ENCODE measurements at places on chromosomes 12 and 14.

- no peak for DNase-seq
Observed at GRCh38 chr12:108812324-108812723, 45.1 kb downstream of the SSH1 start.

DNA sequence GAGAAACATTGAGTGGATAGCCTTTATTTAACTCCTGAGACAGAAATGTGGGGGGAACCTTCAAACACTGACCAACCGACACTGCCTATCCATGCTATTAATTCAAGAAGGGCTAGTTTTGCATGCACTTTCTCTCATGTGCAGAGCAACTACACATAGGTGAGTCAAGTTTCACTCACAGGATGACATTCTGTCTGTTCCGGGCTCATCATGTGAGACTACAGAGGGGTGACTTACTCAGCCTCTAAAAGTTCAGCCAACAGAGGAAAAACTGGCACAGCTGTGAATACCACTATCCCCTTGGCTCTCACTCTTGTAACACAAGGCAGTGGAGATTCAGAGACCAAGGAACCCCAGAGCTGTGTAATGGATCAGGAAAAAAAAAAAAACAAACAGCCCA, 13.3 kb downstream of the BEST3 start:
- DNase-seq = no peak

DNA sequence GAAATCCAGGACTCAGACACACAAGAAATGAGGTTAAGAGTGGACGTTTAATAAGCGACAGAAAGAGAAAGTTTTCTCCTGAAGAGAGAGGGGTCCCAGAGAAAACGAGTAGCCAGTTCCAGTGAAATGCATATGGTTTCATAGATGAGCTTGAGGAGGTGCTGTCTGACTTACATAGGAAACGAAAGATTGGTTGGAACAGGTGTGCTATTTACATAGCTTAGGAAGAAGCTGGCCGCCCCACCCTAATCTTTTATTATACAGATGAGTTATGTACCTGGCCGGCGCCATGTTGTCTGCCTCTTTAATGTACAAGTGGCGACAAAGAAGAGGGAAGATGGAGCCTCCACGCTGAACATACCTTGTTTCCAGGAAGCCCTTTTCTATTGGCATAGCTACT, 223.0 kb downstream of the SLC6A15 start:
- no peak for DNase-seq

DNA sequence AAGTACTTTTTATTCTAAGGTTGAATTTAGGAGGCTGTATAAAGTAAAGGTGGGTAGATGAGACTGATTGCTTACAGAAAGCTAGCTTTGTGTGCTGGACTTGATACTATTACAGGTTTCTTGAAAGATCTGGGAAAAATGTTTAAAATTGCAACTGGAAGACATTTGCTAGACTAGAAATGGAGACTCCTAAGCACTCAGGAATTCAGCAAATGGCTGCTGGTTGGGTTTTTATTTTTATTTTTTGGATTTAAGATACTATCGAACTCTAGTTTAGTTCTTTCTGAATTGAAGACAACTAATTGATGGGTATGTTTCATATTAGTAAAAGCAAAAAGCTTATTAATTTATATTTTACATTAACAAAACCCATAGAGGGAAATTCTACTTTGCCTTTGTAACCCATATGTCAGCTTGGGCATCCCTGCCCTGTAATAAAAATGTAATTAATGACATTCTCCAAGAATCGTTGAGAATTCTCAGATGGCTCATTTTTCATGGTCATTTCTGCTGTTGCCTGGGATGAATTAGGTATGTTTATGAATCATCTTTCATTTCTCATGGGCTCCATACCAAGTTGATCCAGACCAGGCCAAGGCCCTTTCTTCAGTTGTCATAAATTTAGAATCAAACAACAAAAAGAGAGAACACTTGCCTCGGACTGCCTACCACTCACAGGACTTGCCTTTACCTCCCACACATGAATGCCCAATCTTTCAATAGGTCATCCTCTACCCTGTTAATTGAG, 102.1 kb downstream of the ERGIC2 start:
- DNase-seq = no peak

DNA sequence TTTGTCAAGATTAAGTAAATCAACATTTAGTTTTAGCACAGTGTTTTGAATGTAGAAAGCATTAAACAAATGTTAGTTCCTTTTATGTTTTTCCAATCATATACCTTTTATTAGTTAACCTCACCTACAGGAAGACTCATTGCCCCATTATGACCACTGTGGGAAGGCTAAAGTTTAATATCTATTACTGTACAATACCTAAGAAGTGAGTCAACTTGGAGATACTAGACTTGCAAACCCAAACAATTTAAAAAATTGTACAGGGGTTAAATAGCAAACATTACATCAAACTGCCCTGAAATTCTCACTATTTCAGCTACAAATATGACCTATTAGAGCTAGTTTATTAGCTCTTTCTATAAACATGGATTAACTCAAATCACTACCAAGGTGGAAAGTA, 8.6 kb upstream of the G2E3 start:
- no peak for DNase-seq

DNA sequence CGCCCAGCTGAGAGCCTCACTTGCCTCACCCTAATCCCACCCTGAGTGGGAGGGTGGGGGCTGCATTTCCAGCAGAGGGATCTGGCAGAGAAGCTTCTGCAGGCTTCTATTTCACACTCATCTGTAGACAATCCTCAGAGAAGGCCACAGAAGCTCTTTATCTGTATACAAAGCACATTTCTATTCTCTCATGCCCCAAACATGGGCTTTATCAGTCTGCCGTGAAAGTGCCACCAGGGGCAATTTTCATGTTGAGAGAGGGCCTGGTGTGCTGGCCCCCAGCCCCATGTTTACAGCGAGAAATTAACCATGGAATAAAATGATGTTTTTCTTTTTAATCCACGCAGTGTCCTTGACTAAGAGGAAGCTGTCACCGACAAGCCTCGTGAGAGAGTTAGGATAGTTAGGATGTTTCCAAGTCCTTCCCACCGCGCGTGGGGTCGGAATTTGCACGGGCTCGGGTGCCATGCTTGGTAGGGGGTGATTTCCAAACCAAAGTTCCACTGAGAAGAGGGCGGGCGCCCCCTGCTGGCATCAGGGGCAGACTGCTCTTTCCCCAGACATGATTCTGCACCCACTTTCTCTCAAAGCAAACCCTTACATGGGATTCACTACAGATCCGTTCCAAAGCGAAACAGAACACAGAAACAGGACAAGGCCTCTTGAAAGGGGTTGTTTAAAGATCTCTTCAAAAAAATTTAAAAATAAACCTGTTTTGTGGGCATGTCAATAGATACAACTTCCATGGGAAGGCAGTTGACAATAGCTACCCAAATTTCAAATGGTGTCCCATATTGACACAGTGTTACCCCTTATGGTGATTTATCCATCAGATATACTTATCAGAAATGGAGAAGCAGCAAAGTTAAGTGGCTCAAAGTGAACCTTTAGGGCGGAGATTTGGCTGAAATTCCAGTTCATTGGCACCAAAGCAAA, 19.4 kb downstream of the BDKRB1 start:
- DNase-seq = peak; percentile 52

DNA sequence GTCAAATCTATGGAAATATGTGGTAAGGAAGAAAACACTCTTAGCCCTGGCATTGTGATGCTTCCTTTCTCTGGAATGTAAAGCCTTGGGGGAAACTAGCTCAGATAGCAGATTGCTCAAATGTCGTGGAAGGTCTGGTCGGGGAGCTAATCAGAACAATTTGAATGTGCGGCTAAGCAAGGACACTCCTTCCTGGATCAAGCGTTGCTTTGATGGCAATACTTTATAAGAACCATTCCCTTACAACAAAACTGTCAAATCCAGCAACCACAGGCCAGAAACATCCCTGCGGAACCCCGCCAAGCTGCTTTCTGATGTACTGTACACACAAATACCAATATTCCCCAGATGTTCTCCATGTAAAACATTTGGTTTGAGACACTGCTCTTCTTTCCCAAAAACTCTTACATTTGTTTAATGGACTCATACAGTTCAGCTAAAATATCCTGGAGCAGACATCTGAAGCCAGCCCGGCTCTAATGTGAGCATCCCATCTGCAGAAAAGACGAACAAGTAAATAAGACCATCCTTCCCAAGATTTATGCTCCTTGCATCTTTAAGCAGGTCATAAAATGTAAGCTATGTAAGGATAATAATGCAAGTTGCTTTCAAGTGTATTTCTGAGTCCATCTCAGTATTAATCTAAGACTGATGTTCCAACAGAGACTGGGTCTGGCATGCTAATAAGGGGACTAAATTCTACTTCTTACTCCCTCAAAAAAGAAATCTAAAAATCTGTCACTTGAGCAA, 20.2 kb downstream of the NUAK1 start:
- no peak for DNase-seq

GRCh38 chr12:99558109-99558508, 89.4 kb upstream of the GARIN6 start:
- DNase-seq = no peak

GRCh38 chr12:107458163-107458562, 227.4 kb upstream of the PWP1 start:
- DNase-seq = no peak

- DNase-seq = no peak
Observed at GRCh38 chr12:125229878-125230530, 164.8 kb downstream of the AACS start.

- DNase-seq = no peak
Observed at GRCh38 chr12:14239935-14240872, 125.3 kb upstream of the ATF7IP start.

- no peak for DNase-seq
Observed at GRCh38 chr12:15928346-15928745, 17.2 kb downstream of the DERA start.

GRCh38 chr12:50315803-50316202, 32.5 kb upstream of the LIMA1 start:
- no peak for DNase-seq

GRCh38 chr14:104868060-104868740, 3.1 kb downstream of the CEP170B start:
- DNase-seq = no peak

DNA sequence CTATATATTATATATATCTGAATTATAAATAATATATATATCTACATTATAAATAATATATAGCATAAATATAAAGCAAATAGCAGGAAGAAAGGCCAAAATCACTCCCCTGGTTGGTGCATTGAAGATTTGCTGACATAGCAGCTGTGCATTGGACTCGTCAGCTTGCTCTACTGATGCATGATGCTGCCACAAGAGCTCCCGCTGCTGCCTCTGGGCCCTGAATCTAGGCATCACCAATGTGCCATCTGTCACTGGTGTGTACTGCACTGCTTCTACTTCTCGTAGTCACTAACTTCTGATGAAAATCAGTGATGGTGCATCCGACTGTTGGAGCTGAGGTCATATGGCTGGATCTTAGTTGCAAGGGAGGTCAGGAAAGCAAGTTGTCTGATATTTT, 205.0 kb downstream of the ADAMTS20 start:
- no peak for DNase-seq

GRCh38 chr14:100662879-100663760, 63.6 kb upstream of the DLK1 start:
- peak; percentile 47 for DNase-seq

- peak; percentile 83 for DNase-seq
Observed at GRCh38 chr14:78254911-78255461, 84.8 kb downstream of the NRXN3 start.

DNA sequence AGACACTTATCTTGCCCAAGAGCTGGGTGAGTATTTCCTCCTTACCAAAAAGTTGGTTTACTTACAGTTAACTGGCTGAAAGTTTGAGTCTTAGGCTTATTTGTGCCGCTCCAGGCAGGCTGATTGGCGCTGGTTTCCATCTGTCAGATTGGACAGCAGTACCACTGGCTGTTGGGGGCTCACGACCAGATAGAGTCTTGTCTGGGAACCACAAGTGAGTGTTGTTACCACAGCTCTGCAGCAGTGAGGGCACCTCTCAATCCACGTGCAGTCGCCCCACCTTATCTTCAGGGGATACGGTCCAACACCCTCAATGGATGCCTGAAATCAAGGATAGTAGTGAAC, 58.9 kb downstream of the DDX51 start:
- no peak for DNase-seq
